Erythroblast (primary cell): ENCODE measurements at places on chromosomes 16 and 17.

GRCh38 chr17:35588196-35588920 is 1.2 kb downstream of the AP2B1 start:
- DNase-seq, result peak; percentile 61

DNA sequence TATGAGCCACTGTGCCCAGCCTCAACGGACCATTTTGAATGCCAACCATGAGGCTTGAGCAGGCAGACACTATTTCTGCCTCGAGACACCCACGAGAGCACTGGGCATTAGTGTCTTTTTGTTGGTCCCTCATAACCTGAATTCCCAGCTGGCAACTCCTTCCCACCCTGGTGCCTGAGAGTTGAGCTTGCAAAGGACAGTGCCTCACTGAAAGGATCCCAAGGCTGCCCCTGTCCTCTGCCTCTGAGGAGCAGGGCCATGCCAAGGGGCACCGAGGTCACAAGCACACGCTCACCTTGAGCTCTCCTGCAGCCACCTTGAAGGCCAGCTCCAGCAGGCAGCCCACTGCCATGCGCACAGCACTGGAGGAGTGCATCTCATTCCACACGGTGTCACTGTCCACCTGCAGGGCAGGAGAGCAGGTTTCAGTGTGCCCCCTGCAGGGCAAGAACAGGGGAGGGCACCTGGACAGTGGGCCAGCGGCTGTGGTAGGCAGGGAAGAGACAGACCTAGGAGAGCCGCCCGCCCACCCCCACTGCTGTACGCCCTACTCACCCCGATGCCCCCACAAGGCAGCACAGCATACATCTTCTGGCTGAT is 12.8 kb downstream of the G6PC3 start:
- peak; percentile 46 for DNase-seq

DNA sequence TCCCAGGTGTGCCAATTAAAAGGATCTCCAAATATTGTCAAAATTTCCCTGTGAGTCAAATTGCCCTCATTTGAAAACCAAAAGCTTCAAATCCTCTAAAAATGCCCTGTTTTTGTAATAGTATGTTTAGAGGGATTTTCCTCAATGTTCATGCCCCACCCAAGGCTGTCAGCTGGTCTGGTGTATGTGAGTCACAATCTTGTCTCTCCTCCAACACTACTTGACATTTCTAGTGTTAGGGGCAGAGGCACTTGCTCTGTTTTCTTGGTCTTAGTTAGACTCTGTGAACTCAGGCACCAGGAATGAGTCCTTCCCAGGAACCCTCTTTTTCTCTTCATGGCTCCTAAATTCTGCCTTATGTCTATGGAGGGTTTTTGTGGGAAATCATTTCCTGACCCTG is 634.8 kb downstream of the KCNJ2 start:
- no peak for DNase-seq

DNA sequence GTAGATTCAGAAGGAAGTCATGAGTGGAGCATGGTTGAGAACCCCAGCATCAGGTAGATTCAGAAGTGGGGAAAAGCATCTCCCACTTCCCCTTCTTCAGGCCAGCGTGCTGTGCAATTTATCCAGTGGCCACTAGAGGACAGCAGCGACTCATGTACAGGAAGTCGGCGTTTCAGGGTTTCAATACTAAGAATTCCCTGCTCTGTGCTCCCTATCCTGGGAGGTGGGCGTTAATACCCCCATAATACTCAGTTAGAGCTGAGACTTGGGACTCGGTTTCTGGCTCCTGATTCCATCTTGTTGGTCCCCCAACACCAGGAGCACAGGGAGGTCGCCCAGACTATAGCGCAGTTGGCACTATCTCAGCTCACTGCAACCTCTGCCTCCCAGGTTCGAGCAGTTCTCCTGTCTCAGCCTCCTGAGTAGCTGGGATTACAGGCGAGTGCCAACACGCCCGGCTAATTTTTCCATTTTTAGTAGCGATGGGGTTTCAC is 75.3 kb upstream of the AMZ2 start:
- peak; percentile 57 for DNase-seq

DNA sequence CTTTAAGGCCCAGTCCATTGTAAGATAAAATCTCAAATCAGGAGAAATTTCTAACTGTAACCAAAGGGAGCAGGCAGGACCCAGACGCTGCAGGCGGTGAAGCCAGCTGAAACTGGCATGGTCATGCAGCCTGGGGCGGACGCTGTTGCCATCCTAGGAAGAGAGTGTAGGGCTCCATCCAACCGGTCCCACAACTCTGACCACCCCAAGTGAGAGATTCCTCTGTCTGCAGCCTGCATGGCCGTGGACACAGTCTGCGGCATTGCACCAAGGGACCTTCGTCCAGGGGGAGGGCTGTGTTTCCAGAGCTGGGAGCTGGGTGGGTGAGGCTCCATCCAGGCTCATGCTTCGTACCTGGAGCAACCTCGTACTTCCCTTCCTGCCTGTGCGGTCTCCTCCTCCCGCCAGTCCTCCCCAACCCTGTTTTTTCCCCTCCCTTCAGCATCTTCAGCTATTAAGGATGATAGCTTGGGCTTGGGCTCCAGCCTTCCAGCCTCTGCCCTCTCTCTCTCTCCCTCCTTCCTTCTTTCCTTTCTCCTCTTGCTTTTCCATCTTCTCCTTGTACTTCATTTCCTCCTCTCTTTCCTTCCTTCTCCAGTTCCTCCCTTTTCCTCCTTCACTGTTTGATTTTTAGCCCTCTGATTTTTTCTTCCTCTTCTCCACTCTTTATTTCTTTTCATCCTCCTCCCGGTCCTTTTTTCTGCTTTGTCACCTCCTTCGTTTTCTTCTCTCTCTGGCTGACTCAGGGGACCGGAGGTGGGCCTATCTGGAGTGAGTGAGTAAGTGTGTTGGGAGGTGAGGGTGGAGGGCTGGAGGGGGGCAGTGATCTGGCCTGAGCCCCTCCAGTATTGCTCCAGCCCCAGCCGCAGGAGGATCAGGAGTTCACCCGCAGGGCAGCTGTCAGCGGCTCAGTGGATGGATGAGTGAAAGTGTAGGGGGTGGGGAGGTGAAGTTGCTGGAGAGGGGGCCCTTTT is 17.0 kb upstream of the LHX1 start:
- no peak for DNase-seq

GRCh38 chr16:414395-415169 is 10.9 kb upstream of the RAB11FIP3 start:
- no peak for DNase-seq

DNA sequence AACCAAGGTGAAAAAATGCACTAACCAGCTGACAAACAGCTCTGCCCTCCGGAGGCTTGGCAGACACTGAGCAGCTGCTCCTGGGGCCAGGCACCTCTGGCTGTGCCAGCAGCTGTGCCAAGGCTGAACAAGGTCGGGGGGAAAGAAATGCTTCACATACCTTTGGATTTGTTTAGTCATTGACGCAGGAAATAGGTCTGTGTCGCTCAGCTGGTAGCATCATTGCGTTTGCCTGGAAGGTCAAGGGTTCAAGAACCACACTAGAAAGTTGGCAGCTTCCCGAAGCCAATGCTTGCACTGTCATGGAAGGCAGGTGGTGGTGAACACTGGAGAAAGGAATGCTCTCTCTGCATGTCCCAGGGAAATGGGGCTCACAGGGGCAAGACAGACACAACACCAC is 63.5 kb downstream of the PCTP start:
- no peak for DNase-seq

- peak; percentile 82 for DNase-seq
Measured at GRCh38 chr17:58329810-58330537, 1.4 kb upstream of the TSPOAP1 start.

DNA sequence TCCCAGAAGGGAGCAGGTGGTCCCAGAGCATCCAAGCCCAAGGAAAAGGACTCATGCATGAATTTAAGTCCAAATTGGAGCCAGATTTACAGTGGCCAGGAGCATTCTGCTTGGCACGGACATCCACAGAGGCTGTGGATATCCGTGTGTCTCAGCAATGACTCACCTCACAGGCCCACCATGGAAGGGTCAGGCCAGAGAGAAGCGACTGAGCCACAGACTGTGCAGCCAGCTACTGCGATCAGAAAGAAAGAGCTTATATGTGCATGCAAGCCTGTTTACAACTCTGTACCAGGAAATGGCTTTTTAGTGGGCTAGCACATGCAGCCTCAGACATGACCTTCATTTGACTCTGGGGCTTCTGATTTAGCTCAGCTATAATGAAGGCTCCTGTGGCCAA is 231.0 kb downstream of the C16orf95 start:
- DNase-seq, result no peak

- no peak for DNase-seq
Measured at GRCh38 chr17:74971842-74972106, 785 bp downstream of the HID1 start.

DNA sequence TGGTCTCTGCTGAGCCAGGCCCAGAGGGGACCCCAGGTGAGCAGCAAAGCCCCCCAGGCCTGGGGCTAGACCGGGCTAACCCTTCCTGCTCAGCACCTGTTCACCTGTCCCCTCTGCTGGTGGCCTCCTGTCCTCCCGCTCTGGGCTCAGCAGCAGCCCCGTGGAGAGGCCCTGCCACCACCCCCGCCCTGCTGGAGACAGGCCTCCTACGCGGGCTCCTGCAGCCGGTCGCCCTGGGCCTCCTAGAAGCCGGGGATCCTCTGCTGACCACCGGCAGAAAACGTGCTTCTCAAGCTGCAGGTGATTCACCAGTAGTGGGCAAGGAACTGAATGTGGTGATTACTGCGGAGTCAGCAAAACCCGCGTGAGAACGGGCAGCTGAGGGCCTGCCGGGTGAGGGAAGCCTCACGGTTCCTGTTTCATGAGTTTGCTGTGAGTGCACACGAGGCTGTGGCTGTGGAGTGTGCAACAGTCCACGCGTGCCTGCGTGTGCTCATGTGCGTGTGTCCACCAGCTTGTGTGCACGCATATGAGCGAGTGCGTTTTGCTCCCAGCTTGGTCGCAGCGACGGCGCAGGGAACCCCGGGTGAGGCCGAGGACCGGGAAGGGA is 792 bp downstream of the SECTM1 start:
- peak; percentile 31 for DNase-seq

- DNase-seq, result no peak
Measured at GRCh38 chr17:5123343-5124124, 7.7 kb downstream of the USP6 start.

DNA sequence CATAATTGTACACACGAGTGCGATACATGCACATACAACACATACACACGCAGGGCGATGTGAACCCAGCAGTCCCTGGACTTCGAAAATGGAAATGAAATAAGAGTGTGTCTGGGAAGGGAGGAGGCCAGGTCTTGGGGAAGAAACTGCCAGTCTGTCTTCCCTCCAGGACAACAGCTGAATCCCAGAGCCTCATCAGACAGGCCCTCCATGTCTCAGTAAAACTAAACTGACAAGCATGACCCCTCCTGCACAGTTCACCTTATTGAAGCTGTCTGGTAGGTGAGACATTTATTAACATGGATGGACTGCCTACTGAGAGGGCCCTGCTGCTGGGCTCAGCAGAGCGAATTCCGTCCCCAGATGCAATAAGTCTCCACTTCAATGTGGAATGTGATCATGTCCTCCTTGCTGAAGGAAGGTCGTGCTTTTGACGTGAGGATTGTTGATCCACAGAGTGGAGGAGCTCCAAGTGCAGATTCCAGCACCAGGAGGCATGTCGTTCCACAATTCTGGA is 117.4 kb downstream of the SOX9 start:
- DNase-seq, result no peak

- no peak for DNase-seq
Measured at GRCh38 chr16:4870138-4870671, 22.9 kb downstream of the UBN1 start.

GRCh38 chr17:36128411-36128978 is 24.9 kb downstream of the CCL4 start:
- DNase-seq, result no peak
